ENCODE measurements at places on chromosomes 5 and 9.

DNA sequence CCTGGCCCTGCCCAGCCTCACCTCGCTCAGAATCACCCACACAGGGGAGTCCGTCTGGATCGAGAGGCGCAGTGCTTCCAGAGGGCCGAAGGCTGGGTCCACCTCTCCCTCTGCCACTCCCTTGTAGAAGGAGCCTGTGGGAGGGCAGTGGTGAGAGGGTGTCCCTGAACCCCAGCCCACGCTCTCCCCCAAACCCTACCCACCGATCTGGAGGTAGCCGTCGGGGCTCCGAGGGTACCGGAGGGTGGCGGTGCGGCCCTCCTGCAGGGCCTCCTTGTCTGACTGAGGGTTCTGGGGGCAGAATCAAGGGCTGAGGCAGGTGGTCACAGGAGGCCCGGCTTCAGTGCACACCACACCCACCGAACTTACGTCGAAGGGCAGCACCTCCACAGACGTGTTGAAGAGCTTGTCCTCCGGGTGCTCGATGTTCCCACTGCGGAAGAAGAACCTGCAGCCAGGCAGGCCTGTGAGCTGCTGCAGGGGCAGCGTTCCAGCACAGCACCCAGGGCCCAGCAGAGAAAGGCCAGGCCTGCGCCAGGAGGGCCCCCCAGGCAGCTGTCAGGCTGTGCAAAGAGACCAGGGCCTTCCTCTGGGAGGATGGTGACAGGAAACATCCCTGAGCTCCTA, 4.5 kb downstream of the LTC4S start:
- DNase-seq: no peak

DNA sequence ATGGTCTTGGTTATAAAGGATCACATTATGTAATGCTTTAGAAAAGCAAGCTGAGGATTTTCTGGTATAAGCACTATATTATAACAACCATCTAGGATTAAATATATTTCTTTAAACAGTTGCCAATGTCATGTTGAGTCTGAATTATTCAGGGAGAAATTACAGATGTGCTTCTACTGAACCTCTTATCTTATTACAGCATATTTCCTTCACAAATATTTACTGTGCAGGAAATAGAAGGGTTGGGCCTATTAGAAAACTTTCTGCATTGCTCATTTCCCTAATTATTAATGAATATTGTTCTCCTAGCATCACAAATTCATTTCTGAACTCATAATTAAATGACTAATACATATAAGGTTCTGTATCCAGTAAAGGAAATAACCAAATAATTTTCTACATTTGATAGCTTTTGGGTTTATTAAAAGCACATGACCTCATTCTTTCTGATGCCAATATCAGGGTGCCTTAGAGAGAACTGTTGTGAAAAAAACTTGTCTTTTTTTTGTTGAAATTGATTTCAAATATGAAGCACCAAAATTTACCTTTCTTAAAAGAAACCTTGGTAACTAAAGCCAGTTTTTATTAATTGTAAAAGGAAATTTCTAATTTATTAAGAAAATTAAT, 476.8 kb upstream of the PTGER4 start:
- no peak for DNase-seq

GRCh38 chr5:37109338-37109737, 139.8 kb downstream of the CPLANE1 start:
- no peak for DNase-seq

GRCh38 chr5:145479857-145480256, 355.3 kb downstream of the PRELID2 start:
- no peak for DNase-seq

DNA sequence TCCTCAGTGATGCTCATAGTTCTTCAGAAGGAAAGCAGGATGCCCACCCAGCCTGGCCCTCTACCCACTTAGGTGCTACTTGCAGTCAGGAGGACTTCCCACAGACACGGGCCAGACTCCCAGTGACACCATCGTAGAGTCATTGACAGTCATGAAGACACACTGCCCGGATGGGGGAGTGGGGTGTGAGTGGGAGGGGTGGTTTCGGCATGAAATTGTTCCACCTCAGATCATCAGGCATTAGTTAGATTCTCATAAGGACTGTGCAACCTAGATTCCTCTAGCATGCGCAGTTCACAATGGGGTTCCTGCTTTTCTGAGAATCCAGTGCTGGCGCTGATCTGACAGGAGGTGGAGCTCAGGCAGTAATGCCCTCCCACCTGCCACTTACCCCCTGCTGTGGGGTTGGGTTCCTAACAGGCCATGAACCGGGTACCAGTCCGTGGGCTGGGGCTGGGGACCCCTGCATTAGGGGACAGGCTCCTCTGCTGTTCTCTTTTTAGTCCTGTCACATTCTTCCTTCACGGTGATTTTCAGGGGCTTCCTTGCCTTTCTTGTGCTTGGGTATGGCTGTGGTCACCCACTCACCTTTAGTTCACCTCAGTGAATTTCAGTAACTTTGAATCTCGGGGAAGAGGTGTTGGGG, 88.2 kb upstream of the ANKRD55 start:
- DNase-seq: no peak

DNA sequence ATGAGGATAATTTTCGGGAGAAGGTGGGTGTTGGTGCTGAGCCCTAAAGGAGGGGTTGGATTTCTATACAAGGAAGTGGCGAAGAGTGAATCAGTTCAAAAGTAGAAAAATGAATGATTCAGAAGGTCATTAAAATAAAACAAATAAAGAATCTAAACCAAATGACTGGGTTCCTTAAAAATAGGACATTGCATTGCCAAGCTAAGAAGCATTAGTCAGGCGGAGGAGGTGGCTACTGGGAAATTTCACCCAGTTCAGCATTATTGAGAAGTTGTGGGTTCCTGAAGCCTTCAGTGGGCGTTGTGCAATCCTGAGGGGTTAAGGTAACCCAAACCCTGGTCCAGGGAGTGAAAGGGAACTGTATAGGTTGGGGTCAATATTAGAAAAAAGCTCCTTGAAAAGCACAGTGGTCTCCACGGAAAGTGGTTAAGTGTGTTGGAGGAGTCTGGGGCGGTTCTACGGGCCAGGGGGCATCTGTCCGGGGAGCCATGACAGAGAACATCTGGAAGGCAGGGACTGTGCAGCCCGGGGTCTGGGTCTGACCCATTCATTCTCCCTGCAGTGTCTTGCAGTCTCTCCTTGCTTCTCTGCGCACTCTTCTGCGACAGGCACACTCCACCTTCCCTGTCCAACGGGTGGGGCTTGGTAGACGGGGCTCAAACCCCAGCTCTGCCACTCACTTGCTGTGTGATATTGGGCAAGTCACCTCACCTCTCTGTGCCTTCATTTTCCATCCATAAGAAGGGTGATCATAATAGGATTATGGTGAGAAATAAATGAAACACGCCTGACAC, 27.6 kb upstream of the DUSP1 start:
- DNase-seq: no peak

- DNase-seq: no peak
These were observed 813 bp upstream of the AGTPBP1 start for GRCh38 chr9:85742597-85742936.
